Large intestine (tissue), 12 donors: ENCODE measurements at places on chromosomes 7 and 10. TPM values are rescaled to one million over a fixed set of nuclear protein-coding genes. Genes with fewer than 3 reads are reported as not detected.
A peak's percentile ranks its signal among the peaks of the same experiment; 100 is the strongest.

Gene AP5Z1
- 33.4 TPM for polyA plus RNA-seq

Gene BAMBI
- 50.4 TPM for polyA plus RNA-seq

Gene ZNF479
- not detected for polyA plus RNA-seq

Gene ERCC6
- polyA plus RNA-seq = 13.2 TPM

Gene CTNNA3
- polyA plus RNA-seq = 2.3 TPM

Gene FOXP2
- 9.7 TPM for polyA plus RNA-seq

Gene CHPF2
- 25.1 TPM for polyA plus RNA-seq

Gene UCN3
- polyA plus RNA-seq = 11.4 TPM

Gene STEAP1
- polyA plus RNA-seq = 31.6 TPM

Gene MYO1G
- polyA plus RNA-seq = 2.2 TPM

Gene PWWP2B
- polyA plus RNA-seq = 23.7 TPM

Gene PYROXD2
- polyA plus RNA-seq = 14.4 TPM

Gene AGR3
- polyA plus RNA-seq = 213 TPM

- no peak for DNase-seq
These were observed 3.9 kb downstream of the FOXL3 start for GRCh38 chr7:293681-294439.

GRCh38 chr10:13563481-13564445 is 23.0 kb upstream of the PRPF18 start:
- no peak for DNase-seq

GRCh38 chr10:59060852-59061251 is 115.6 kb upstream of the PHYHIPL start:
- DNase-seq = no peak

- DNase-seq = no peak
These were observed 83.1 kb downstream of the PRPF18 start for GRCh38 chr10:13669901-13670300.

- no peak for DNase-seq
These were observed 2.3 kb downstream of the GPER1 start for GRCh38 chr7:1090236-1090635.

DNA sequence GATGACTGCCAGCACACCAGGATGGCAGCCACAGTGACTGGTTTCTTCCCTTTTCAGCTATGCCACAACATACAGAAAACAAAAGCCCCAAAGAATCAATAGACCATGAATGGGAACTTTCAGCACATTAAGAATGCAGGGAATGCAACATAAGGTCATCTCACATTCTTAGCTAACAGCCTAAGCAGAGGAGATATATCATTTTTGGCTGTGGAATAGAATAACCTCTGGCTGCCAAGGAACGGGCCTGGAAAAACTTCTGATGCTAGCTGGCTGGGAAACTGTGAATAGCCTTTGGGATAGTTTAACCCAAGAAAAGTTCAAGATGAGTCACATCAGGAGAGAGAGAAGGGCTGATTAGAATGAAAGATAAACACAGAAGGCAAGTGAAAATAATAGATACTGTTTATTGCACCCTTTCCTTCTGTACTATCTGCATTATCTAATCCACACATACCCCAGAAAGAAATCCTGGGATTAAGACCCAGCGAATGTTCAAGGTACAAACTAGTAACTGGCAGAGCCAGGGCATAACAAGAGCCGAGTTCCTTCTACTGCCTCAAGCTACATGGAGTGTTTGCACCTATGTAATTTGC is 169.2 kb downstream of the SEMA3A start:
- DNase-seq = peak; percentile 31

- DNase-seq = peak; percentile 88
These were observed 45.7 kb downstream of the LYZL2 start for GRCh38 chr10:30583778-30584415.

GRCh38 chr10:70903262-70903921 is 15.0 kb upstream of the PCBD1 start:
- peak; percentile 40 for DNase-seq

DNA sequence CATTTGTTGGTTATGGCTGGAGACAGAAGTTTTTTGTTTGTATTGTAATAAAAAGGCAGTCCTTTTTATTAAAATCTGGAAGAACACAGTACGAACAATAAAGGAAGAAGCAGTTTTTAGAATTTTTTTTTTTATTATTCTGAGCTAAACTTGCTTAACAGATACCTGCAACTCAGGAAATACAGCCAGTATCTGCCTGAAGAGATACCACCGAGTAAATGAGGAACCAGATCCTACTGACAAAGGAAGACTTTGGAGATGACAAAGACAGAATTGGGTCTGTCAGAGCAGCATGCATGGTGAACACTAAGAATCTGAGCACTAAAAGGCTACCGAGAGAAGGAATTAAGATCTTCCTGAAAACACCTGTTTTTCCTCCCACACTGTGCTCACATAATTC is 1335.9 kb upstream of the SORCS1 start:
- DNase-seq = no peak

GRCh38 chr10:110964681-110965080 is 45.3 kb downstream of the SHOC2 start:
- no peak for DNase-seq

GRCh38 chr7:15104411-15105092 is 202.0 kb upstream of the DGKB start:
- DNase-seq = no peak

GRCh38 chr7:142790555-142790954 is 19.8 kb downstream of the PRSS2 start:
- DNase-seq = no peak

- no peak for DNase-seq
These were observed 193.2 kb downstream of the AGMO start for GRCh38 chr7:15368653-15369052.

- peak; percentile 72 for DNase-seq
These were observed 877 bp upstream of the NOD1 start for GRCh38 chr7:30479202-30480120.

DNA sequence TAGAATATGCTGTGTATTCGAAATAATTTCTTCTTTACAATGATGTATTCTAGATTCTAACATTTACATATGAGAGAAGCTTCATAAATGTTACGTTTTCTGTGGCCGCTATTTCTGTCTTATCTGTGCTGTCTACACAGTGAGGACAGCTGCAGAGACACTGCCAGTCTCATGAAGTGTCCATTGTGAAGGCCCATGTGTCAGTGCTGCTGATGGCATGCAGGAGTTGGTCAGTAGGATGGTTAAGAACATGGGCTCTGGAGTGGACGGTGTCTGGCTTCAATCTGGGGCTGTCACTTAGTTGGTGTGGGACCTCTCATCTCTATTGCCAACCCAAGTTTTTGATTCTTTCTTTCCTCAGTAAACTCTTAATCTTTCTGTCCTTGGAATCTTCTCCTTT is 137.3 kb downstream of the SDK1 start:
- DNase-seq = no peak

GRCh38 chr7:22364900-22365299 is 7.9 kb upstream of the RAPGEF5 start:
- no peak for DNase-seq

DNA sequence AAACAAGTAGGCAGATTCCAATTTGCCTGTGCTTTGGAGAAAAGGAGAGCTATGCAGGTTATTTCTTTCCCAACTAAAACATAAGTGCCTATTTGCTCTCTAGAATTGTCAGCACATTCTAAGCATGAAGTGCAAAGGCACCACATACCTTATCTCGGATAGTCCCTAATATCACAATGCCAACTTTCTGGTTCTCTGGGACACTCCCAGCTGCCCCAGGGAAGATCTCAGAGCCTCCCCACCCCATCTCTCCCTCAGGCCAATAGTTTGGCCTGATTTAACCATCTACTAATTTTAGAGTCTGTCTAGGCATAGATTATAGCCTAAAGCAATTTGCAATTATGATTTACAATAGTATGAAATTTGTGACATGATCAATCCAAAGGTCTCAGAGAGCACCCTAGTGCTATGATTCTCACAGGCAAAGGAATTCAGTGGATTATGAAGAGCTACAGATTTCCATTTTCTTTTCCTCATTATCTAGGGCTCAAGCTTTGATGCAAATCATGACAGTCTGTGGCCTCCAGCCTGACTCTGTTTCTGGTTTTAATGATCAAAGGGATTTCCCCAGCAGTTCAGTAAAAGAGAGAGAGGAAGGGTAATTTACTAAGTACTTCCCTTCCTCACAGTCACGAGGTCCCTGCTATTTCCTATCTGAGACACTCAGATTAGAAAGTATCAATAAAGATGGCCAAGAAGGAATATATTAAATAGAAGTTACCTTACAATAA is 29.0 kb upstream of the IL6 start:
- DNase-seq = no peak

DNA sequence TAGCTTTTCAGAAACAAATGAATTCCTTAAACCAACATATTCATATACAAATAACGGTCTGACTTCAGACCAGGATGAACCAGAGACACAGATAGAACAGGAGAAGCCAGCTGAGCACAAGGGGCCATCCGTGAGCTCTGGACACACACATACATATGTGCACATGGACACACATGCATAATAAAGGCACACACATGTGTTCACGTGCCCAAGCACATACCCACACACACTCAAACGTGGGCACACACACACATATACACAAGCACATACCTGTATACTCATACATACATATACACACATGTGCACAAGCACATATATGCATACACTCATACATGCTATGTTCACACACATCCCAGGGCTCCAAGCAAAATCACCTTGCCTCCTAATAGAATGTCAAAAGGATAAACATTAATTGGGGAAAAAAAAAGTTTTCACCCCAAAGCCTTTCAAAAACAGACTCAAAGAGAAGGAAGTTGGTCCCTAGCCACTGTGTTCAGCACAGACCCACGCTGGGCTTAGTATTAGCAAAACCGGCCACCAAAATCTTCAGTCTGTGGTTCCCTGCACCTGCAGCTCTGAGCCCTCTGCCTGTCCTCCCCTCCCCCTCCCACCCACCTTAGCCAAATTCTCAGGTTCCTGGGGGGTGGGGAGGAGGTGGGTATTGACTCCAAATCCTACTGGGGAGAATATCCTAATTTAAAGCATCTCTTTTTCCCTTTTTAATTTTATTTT is 100.4 kb upstream of the MACROH2A2 start:
- no peak for DNase-seq

- DNase-seq = no peak
These were observed 128.9 kb downstream of the ZNF365 start for GRCh38 chr10:62502995-62503613.

DNA sequence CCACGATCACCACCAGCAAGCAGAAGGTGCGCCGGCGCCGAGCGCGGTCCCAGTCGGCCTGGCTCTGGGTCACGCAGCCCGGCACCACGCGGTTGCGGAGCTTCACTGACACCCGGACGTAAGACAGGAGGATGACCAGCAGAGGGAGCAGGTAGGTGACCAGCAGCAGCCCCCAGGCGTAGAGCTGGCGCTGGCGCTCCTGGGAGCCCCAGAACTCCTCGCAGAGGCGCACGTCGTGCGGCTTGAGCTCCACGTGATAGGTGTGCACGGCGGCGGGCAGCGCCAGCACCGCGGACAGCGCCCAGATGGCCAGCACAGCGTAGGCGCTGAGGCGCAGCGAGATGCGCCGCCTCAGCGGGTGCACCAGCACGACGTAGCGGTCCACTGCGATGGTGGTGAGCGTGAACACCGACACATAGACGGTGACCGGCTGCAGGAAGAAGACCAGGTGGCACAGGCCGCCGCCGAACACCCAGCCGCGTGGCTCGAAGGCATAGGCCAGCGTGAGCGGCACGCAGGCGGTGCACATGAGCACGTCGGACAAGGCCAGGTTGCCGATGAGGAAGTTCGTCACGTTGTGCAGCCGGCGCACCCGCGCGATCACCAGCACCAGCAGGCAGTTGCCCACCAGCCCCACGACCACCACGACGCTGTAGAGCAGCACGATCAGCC is 920 bp downstream of the PRLHR start:
- peak; percentile 57 for DNase-seq

DNA sequence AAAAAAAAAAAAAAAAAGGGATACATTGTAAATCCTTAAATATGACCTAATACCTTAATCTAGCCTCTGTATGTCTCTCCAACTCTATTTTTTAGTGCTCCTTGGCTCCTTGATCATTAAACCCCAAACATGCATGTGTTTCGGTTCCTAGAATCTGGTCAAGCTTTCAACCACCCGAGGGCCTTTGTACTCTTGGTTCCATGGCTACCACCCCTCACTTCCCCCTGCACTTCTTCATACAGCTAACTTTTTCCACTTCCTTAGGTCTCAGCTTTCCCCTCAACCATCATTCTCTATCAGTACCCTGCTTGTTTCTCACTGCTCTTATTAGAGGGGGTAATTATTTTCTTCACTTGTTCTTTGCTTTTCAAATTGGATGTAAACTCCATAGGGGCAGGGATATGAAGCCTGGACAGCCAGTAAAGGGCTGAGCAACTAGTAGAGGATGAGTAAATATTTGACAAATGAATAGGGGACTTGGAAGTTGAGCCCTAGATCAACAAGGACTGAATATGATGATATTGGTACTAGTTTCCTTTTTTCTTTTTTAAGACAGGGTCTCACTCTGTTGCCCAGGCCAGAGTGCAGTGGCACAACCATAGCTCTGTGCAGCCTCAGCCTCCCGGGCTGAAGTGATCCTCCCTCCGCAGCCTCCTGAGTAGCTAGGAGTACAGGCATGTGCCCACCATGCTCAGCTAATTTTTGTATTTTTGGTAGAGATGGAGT is 4.3 kb upstream of the GDI2 start:
- DNase-seq = no peak

- DNase-seq = no peak
These were observed 145.9 kb downstream of the C7orf25 start for GRCh38 chr7:42765931-42766330.

DNA sequence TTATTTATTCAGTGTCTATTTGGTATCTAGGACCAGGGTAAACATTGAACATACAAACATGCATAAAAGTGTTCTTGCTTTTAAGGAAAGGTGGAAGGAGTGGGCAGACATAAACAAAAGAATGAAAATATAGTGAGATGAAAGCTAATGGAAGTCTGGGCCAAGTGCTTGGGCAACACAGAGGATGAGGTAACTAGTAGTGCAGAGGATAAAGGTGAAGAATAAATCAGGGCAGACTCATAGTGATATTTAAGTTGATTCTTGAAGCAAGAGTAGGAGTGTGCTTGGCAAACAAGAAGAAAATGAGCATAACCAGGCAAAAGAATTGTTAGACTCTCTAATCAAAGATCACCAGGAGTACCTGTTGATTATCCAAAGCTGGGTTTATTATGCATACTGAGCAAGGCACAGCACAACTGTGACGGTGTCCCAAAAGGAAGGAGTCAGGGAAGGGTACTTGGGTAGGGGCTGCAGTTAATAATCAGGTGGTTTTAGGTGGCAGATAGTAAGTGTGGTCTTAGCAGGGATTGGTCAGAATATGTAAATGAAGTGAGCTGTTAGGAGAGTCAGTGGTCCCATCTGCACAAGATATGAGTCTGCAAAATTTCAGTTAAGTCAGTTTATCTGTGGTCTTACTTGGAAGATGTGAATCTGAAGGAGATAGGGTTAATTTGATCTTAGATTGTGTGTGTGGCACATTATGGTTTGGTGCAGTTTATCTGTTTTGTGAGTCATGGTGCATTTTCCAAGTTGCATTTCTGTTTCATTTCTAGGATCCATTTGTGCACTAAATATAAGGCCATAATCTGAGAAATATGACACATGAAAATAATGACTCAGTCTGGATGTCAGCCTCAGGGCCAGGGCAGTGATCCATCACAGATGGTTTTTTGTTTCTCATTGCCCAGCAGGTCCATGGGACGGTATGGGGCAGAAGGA is 30.6 kb upstream of the TAX1BP1 start:
- no peak for DNase-seq
